Fibroblast of skin of back (primary cell): ENCODE measurements at places on chromosomes 4 and X.

- peak; percentile 7 for DNase-seq
Measured at GRCh38 chrX:8632924-8633323, 99.0 kb downstream of the ANOS1 start.

GRCh38 chrX:145410622-145411021 lies 163.3 kb downstream of the SPANXN1 start:
- no peak for DNase-seq

DNA sequence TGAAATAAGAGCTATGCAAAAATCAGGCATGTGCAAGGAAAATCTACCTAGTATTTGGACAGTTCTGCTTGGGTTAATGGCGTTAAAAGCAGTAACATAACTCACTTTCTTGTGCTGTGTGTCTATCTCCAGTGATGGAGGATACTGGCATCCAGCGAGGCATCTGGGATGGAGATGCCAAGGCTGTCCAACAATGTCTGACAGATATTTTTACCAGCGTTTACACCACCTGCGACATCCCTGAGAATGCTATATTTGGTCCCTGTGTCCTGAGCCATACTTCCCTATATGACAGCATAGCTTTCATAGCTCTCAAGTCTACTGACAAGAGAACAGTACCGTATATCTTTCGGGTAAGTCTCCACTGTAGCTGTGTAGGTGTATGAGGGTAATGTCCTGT lies 2.6 kb downstream of the PRDM8 start:
- DNase-seq = no peak

DNA sequence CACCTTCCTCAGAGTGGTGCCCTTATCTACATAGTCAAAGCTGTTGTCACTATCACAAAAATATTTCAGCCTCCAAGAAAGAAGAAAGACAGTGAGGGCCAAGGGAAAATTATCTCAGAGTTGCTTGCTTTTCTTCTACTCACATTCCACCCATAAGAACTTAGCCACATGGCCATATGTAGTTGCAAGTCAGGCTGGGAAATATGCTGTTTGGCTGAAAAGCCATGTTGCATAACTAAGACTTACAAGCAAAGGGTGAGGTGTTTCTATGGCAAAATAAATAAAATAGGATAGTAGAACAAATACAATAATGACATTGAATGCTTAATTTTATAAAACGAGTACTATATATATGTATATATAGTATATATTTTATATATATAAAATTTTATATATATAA lies 365.9 kb upstream of the PABPC4L start:
- no peak for DNase-seq

GRCh38 chr4:22416403-22416802 lies 99.5 kb downstream of the ADGRA3 start:
- DNase-seq = peak; percentile 58

- peak; percentile 24 for DNase-seq
Measured at GRCh38 chrX:134801267-134801666, 143.0 kb upstream of the PLAC1 start.

- no peak for DNase-seq
Measured at GRCh38 chr4:70313736-70314135, 21.0 kb upstream of the CABS1 start.

- DNase-seq = no peak
Measured at GRCh38 chr4:101009471-101009870, 337.9 kb downstream of the PPP3CA start.
